ENCODE measurements at places on chromosomes 5 and 9.

- DNase-seq, result no peak
Observed at GRCh38 chr5:89147031-89147430, 264.0 kb upstream of the MEF2C start.

DNA sequence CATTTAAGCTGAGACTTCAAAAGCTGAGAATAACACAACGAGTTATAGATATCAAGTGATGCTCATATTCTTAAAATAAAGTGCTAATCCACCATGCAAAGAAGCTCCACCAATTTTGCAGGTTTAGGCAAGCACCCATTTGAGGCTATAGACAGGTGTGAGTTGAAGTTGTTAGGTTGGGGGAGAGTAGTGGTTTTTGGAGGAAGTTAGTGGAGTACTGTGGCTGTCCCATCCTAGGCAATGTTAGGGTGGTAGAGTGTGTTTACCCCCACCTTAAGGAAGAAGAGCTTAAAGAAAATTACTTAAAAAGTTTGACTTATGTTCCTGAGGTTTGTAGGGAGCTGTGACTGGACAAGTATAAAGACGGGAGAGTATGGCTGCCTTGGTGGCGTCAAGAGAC is 98.9 kb upstream of the MAN2A1 start:
- no peak for DNase-seq

- no peak for DNase-seq
Observed at GRCh38 chr5:95956021-95956899, 5.4 kb downstream of the ELL2 start.

DNA sequence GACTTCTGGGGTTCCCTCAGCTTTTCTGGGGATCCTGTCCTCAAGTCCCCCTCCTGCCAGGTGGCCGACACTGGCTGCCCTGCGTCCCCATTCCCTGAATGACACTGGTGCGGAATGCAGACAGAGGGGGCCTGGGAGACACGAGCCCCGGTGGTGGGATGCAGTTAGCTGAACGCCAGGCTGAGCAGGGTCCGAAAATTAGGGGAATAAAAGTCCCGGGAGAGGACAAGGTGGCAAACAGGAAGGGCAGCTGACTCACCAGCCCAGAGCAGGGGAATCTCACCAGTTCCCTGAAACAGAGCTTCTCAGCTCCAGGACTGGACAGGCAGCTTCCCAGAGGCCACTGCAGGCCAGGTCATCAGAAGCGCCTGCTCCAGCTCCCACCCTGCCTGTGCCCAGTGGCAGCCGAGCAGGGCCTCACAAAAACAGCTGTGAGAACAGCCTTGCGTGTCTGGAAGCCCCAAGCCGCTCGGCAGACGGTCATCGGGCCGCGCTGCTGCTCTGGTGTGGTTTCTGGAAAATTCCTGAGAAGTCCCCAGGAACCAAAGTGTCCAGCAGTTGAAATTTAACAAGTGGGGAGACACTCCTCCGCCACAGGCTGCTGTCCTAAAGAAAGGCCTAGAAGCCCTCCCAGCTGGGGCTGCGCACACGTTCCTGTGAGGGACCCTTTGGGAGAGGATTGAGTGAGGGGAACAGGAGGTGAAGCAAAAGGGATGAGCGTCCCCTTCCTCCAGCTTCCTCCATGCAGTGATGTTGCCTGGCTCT is 47.6 kb upstream of the EXOC3 start:
- DNase-seq, result peak; percentile 72

DNA sequence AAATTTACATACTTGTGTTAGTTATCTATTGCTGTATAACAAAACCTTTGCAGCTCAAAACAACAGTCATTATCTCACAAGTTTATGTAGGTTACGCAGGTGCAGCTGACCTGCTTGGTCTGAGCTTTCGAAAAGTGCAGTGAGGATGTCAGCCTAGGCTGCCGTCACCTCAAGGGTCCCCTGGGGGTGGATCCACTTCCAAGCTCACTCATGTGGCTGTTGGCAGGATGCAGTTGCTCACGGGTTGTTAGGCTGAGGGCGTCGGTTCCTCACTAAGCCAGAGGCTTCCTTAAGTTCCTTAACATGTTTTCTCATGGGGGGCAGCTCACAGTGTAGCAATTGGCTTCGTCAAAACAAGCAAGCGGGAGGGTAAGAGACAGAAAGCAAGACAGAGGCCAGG is 139.8 kb downstream of the DOCK8 start:
- DNase-seq, result no peak
